ENCODE measurements at places on chromosomes 16 and 17. TPM values are rescaled to one million over a fixed set of nuclear protein-coding genes. Genes with fewer than 3 reads are reported as not detected.

DNA sequence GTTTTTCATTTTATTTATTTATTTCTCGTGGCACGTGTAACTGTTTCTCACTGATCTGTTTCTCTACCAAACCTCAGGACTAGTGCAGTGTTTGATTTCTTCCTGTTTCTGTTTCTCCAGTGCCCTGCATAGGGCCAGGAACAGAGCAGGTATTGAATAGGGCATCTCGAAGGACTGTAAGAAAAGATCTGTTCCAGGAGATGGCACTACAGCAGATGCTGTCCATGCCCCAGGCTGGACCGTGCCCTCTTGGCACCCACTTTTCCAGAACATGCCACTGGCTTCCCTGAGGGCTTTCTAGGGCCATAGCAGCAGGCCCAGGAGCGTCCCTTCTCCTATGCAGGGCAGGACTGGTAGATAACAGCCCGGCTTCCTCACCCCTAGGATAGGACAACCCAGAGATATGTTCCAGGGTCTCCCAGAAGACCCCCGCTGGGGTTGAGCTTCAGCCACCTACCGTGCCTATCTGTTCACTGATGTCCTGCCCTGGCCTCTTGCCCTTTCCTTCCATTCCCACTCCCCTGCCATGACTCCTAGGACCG lies 4.4 kb downstream of the SNX20 start:
- no peak for DNase-seq

DNA sequence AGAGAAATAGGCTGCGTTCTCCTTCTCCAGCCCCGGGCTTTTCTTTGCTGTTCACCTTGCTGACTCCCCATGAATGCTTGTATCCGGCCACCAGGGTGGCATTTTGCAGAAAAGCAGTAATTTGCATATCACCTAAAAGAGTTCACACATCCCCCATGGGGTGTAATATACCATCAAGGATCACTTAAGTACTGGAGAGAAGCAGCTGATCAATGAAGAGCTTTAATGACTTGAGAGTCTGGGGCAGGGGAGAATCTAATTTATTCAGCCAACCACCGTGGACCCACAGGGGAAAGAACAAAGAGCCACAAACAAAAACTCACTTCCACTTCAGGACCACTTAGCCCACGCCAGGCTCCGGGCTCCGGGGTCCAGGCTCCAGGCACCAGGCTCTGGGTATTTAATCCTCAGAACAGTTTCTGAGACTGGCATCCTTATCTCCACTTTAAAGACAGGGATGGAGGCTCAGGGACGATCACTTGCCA lies 33.9 kb upstream of the SEC14L1 start:
- no peak for DNase-seq

DNA sequence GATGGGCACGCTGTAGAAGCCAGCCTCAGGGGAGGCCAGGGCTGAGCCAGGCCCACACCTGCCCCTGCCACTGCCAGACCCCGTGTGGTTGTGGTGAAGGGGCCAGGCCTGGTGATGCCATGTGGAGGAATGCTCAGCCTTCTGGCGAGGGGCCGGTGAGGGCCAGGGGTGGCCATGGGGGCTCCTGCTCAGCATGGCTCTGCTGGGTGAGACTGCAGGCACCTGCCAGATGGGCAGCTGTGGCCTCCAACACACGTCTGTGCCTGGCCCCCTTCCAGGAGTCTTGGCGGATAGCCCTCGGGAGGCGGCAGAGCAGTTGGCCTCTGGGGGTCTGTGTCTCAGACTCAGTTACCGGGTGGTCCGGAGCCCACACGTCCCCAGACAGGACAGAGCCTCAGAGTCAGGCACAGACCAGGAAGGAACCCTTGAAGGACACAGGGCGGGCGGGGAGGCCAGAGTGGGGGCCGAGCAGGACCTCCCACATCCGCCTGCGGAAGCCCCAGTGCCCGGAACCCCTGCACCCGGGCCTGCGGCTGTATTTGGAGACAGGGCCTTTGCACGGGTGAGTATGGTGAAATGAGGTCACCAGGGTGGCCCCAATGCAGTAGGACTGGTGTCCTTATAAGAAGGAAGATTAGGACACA lies 22.5 kb upstream of the CHMP6 start:
- no peak for DNase-seq

- no peak for DNase-seq
Observed at GRCh38 chr17:75371981-75372380, 33.5 kb downstream of the GRB2 start.

DNA sequence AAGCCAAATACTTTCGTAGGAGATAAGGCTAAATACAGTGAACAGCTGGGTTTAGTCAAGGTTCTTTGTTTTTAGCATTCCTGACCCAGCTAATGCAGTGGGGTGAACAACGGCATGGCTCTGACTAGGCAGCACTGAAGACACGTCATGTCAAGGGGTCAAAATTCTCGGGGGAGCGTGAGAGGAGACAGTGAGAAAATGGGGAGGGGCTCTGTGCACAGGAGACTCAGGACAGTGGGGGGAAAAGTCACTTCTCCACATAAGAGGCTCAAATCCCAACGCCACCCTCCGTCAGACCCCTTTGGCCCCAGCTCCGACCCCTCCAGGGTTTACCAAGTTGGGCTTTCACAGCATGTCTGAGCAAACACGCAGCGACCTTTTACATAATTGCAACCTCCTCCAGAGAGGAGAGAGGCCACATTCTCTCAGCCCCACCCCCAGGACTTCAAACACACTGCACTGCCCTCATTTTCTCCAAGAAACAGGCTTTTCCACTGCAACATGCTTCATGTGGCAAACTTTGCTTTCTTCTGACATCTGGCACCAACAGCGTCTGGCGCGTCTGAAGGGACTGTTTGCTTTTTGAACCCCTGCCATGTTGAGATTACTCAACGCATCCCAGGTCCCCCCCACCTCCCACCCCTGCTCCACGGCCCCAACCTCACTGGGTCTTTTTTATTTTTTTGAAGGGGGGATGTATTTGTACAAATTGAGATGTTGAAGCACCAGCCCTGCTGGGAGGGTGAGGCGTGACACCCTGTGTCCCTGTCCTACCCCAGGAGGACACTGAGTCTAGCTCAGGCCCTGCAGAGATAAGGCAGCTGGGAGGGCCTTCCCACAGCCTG lies 30.0 kb downstream of the AXIN2 start:
- no peak for DNase-seq

DNA sequence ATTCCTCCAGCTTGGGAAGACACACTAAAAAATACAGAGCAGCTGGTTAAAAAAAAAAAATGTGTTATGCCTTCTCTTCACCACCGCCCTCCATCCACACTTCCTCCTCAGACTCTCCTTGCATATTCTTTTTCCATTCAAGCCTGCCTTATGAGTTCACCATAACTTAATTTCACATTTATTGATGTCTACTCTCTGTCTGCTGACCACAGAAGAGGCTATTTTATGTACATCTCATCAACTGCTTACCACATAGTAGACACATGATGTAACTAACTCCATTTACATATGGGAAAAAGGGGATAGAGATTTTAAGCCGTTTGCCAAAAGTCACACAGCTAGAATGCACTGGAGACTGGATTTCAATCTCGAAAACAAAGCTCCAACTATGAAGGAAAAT lies 409.8 kb downstream of the CDH11 start:
- DNase-seq = no peak

The ENO3 gene
- total RNA-seq = 1.3 TPM

The CEP112 gene
- total RNA-seq = 7.2 TPM

The CIITA gene
- 0.07 TPM for total RNA-seq

The C1QTNF8 gene
- not detected for total RNA-seq

The TP53TG3F gene
- not detected for total RNA-seq

- no peak for DNase-seq
Observed at GRCh38 chr17:61490540-61490975, 38.3 kb downstream of the TBX4 start.

Data from pulmonary artery endothelial cell (primary cell).